Stimulated activated CD8-positive, alpha-beta memory T cell treated with anti-CD3 and anti-CD28 coated beads, Interleukin-7, amount 100 ng/mL, for 1 hour (primary cell): ENCODE measurements at places on chromosomes 6 and 20.

- no peak for DNase-seq
Observed at GRCh38 chr6:124907596-124907995, 54.6 kb upstream of the RNF217 start.

DNA sequence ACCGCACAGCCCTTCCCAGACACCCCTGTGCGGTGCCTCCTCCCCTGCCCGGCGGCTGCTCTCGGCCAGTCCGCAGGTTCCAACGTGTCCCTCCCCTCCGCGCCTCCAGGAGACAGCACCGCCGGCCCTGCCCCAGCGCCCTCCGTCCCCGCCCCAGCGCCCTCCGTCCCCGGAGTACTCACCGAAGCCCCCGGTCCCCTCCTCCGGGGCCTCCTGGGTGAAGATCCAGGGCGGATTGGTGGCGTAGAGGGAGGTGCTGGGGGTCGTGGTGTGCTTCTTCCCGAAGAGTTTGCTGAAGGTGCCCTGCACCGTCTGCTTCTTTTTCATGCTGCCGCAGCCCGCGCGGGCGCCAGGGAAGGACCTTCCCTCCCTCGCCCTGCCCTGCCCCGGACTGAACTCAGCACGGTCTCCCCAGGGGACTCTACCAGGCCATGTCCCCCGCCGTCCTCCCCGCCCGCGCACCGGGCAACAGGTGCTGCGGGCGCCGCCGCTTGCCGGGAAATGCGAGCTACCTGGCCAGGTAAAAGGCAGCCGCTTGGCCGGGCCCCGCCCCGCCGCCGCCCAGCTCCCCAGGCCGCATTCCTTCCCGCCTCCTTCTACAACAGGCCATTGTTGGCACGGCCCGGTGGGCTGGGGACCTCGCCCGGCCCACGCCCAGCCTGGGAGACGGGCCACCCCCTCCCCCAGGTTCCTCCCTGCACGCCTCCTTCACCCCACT, at the start of gene C6orf132:
Gene C6orf132 (minus strand): TSS at position 503 of the 718 bp plus-strand sequence. CDS start 176 bp downstream, at position 327.
- DNase-seq: no peak

DNA sequence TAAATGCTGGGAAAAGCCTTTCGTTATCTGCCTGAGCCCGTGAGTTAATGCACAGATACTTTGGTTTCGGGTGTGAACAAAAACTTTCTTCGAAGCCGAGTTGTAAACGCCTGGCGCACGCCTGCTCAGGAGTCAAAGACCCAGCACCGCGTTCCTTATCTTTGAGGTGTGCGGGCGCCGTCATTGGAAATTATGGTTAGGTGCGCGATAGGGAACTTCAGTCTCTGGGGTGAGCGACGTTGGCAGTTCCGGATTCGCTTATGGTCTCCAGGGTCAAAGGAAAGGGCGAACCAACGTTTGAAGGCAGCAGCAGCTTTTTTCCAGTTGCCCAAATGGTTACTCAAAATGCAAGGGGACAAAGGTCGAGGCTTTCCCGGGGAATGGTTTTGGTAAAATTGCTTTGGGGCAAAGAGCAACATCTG, 853 bp downstream of the SLC22A3 start:
- DNase-seq: no peak

DNA sequence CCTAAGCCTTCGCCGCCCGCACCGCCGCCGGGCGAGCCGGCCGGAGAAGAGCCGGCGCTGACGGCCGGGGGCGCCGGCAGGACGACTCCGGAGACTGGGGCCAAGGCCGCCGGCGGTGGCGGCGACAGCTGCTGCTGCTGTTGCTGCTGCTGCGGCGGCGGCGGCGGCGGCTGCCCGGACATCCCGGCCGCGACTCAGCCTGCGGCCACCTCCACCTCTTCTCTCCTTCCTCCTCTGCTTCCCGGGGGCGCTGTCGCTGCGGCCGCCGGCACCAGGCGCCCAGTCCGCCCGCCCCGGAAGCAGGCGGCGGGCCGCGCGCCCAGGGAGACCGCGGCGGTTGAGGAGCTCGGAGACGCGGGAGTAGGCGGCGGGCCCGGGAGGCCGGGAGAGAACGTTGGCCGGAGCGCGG, 307 bp downstream of the RANBP9 start:
- peak; percentile 33 for DNase-seq

DNA sequence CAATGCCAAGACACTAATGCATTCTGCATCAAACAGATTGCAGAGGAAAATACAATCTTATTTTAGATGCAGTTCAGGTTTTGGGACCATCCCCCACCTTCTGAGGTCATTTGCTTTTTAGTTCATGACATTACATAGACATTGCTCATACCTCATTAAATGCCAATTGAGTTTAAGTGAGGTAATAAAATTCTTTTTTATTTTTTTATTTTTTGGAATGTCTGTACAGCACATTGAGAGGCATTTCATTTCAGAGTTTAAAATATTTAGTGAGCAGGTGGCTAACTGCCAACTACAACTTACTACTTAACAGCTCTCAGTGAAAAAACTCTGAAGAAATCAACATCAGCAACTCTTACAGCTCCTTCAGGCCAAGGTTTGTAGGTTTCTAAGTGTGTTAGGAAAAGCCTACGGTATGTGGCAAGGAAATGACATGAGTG, 482.2 kb upstream of the RNF217 start:
- DNase-seq: no peak

DNA sequence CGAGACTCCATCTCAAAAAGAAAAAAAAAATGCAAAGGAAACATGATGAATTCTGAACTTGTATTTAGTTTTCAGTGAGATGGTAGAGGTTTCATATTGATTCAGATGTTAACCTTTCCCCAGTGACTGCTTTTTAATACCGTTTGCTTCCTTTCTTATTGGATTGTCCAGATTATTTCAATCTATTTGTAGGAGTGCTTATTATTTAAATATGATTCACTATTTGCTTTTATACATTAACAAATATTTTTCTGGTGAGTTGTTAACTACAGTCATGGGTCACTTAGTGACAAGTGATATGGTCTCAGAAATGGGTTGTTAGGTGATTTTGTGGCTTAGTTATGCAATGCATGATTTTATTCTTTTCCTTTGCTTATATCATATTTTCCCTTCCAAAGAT, 8.4 kb downstream of the PI3 start:
- DNase-seq: no peak
